ENCODE measurements at places on chromosomes 5 and 9.

DNA sequence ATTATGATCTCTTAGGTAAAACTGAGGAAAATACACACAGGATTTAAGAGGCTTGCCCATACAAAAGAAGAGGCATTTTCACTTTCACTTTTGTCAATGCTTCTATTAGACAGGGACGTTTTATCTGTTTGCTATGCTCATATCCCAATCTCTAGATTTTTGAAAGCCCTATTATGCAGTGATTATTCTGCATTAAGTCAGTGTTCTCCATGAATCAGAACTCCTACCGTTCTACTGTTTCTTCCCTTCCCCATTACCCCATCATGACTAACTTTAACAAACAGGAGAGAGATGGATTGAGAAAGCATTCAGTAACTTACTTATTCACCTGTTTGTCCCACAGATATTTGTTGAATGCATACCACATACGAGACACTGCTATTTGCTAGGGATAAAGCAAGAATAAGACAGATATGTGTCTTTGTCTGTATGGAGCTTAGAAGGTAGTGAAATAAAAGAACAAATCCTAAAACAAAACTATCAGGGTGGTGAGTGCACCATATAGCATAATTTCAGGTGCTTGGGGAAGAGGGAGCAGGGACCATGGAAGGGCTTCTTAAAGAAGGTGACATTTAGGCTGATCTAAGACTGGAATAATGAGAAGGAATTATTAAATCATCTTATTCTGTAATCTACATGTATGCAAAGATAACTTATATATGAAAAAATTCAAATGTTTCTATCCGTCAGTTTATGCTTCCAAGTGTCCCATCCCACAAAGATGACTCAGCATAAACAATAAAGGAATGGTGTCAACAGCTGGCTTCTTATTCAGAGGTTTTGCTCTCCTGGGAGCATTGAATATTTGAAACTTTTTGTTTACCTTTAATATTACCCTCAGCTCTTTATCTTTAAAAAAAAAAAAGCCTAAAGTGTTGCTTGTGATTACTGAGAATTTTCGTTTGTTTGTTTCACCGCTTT lies 328.1 kb downstream of the HINT1 start:
- no peak for DNase-seq

DNA sequence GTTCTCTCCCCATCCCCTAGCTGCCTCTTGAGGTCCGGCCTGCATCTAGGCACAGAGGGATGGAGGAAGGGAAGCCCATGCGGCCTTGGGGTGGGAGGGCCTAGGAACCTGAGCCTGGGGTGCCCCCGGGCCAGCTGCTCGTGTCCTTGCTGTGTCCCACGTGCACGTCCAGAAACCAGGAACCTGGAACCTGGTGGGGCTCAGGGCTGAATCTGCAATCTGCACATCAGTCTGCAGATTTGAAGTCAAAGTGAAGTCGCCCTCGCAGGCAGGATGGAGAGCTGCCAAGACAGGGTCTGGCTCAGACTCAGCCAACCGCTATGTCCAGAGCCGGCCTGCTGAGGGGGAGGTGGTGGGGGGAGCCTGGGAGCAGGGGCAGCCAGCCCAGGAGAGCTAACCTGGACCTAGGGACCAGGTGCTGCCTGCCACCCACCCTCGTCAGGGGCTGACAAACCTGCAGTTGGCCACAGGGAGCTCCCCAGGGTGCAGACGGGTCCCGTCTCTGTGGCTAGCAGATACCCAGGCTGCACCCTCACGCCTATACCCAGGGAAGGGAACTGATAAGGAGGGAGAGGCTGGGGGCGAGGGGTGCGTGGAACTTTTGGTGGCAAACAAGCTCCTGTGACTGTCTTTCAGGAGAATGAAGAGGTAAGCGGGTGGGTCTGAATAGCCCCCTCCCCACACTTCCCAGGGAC lies 103.5 kb upstream of the SIMC1 start:
- no peak for DNase-seq

- DNase-seq: no peak
These were observed 43.5 kb upstream of the RNF38 start for GRCh38 chr9:36443581-36443980.

DNA sequence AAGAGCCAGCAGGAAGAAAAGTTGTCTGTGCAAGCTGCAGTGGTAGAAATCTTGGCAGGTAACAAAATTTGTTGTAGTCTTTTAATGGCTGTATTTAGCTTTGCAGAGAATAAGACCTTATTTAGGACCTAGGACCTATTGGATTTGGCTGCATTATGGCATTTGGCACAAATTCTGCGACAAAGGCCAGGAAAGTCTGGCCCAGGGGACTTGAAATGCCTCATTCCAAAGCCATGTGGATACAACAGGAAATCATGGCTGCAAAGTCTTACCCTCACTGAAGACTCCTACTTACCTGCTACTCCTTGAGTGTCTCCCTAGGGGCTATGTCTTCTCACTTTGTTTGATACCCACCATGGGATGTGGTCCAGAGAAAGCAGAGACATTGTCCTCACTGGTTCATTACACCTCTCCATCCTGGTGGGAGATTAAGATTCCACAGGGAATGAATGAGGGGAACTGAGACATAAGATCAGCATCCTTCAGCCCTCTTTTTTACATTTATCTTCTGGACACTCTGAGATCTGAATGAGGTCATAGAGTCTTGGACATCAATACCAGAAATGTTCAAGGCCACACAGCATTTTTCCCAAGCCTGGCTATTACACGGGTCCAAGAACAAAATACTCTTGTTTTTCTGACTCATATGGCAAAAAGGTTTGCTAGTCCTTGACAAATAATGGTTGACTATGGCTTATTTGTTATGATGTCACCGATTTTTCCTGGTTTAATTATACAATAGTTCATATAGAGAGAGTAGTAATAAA lies 119.4 kb downstream of the PDE8B start:
- no peak for DNase-seq

- DNase-seq: no peak
These were observed 119.7 kb upstream of the SPATA31C2 start for GRCh38 chr9:88258024-88258423.

DNA sequence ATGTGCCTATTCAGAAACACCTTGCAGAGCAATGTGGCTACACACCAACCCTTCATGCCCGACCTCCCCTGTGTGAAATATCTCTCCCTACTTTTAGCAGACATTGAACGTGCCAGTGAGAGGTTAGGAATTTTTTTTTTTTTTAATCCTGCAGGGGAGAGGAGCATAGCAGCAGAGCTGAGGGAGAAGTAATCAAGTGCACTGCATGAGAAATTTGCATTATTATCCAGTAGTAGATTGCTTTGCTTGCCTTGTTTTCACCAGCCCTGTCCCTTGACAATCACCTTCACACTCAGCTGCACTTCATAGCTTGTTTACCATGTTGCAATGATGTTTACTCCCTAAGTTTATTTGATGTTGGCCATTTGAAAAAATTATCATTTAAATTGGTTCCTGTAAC lies 489.6 kb upstream of the ZNF608 start:
- DNase-seq: no peak

- DNase-seq: no peak
These were observed 173.4 kb downstream of the ZNF462 start for GRCh38 chr9:107036367-107036766.

DNA sequence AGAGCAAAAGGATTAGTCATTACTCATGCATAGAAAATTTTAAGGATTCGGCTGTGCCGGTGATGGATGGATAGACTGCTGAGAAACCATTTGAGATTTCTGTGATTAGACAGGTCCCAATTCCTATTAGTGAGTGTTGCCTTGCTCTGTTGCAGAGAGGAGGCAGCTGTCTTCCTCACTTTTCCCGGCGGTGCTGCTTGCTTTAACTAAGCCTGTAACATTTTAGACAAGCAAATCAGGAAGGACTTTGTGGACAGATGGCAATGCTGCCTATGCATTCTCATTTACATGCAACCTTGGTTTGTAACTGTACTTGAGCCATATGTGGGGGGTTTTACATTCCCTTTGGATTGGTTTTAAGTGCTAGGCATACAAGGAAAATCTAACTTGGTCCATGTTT lies 1176.3 kb downstream of the CDH18 start:
- no peak for DNase-seq

- DNase-seq: no peak
These were observed 85.9 kb upstream of the TRIO start for GRCh38 chr5:14057289-14057688.

DNA sequence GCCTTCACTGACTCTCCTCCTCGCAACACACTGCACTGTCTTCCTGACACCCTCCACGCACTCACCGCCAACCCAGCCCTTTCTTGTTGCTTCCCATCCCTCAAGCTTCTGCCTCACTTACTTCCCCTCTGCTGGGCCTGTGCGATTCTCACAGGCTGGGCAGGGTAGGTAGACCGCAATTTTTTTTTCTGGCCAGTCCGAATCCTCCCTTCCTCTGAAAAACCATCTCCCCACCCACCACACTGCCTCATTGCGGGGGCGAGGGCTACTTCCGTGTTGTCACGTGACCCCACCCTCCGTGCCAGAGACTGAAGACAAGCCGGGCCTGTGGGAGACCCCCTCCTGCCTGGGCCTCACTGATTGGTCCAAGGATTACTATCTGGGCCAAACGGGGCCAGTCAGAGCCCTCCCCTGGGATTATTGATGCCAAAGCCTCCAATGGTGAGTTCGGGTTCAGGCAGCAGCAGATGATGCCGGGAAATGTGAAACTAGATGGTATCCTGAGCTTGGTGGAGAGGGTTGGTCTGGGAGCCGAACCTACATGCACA lies 73.1 kb downstream of the STK10 start:
- peak; percentile 48 for DNase-seq

GRCh38 chr5:1910081-1910760 lies 27.5 kb upstream of the IRX4 start:
- DNase-seq: no peak

DNA sequence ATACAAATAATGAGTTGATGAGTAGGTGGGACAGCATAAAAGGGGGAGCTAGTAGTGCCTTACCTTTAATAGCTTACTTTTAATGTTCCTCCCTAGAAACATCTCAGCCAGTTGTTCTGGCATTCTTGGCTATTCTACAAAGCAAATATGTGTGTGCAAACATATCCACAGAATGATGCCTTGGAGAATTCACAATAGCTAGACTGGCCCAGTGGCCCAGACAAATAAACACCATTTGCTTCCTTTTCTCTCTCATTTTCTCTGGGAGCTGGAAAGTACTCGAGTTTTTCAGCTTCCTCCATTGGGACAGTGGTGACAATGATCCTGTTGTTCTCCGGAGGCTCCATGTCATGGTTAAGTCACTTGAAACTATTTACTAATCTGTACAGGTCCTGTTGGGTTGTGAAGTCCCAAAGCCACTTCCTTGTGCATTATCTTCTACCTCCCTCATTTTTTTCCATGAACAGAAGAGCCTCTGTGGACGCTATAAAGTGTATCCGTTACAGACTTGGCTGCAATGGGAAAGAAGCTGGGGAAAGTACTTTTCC lies 122.9 kb downstream of the DMAC1 start:
- DNase-seq: no peak

DNA sequence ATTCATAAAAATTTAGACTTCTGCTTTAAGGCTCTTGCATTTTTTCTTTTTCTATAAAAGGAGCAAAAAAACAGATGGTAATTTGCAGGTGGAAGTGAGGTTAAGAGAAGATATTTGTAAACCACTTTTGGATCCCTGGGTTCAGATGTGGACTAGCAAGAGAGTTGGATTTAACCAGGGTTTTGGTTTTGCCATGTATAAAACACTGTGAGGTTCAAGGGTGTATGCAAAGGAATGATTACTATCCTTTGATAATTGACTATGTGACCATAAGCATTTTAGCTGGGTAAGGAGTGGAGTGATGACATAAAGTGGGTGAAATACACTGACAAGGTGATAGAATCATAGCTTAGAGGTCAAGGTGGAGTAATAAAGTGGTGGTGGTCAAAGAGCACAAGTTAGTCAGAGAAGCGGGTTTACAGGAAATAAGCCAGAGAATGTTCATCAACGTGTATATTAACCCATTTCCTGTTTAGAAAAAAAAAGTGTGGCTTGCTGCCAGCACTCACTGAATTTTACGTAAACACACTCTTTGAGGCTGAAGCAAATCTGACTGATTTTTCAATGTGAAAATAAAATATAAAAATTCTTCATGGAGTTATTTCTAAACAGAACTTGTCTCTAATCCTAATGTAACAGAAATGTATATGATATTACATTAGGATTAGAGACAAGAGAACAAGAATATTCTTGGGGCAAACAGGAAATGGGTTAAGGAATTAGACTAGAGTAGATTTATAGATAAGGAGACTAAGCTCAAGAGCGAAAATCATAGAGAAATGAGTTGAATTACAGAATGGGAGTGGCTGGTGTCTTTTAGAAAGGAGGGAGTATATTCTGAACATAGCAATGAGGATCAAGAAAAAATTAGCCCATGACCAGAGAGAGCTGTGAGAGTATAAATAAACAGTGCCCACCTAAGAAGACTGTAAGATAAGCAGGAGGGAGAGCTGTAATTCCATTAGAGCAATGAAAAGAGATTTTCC lies 74.5 kb downstream of the CDKN2A start:
- no peak for DNase-seq

DNA sequence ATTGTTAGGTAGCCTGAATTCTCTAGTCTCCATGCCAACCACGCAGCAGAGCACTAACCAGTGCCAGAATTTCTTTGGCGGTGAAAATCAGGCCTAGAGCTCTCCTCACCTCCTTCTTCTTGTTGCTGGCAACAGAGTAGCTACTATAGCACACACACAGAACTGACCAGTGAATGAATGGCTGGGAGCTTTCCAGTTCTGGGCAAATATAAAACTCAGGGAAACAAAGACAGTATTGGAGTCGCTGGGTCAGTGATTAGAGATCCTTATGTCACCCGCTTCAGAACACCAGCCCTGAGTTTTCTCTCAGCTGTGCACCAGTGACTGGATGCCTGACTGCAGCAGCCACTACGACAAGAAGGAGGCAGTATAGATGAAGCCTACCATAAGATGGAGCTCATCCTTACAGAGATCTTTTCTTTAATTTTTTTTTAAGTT lies 26.9 kb upstream of the FEM1C start:
- no peak for DNase-seq

- DNase-seq: no peak
These were observed 471.8 kb downstream of the BNC2 start for GRCh38 chr9:16398691-16399090.

Measured in stimulated activated CD4-positive, alpha-beta T cell treated with anti-CD3 and anti-CD28 coated beads, Interleukin-1b, Interleukin-23, amount 100 ng/mL, for 1 hour (primary cell).